ENCODE measurements at places on chromosomes 5 and 9.

GRCh38 chr9:126879288-126879687 lies 18.8 kb downstream of the ZBTB34 start:
- no peak for DNase-seq

DNA sequence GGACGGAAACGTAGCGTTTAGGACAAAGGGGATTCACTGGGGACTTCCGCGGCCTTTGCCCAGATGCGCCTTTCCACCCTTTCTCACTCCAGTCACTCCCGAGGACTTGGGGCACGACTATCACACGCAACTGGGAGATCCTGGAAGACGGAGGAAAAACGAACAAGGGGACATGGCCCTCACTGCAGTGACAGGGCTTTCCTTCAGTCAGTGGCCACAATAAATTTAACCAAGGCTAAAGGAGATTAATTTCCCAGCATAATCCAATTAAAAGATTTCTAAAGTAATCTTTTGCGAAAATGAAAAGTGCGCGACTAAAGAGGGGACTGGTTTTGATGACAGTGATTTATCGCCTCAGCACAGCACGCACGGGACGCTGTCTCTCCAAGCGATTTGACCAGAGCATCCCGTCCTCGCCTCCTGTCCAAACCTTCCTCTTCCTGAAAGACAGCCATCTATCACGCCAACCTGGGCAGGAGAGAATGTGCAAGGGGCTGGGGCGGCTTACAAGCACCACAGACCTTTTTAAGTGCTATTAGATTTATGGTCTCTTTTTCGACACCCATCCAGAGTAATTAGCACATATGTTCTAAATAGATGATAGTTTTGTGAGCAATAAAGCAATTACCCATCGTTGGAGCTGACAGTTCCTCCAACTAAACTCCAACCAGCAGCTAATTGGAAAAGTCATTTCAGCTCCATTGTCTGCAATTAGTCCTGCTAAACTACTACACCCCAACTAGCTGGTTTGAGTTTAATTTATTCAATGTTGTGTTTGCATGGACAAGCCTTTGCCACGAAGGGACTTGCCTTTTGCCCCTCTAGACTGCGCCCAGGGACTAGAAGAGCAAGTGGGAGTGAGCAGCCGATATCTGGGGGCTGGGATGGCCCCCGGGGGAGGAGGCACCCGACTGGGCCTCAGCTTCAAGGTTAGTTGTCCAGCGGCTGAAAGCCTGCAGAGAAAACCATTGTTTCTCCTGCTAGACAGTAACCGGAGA lies 7.4 kb downstream of the NR2F1-AS1 start:
- no peak for DNase-seq

GRCh38 chr5:120779674-120780073 lies 315.6 kb downstream of the PRR16 start:
- DNase-seq = no peak

- no peak for DNase-seq
These were observed 30.7 kb upstream of the TNPO1 start for GRCh38 chr5:72785801-72786200.

- DNase-seq = no peak
These were observed 136.7 kb downstream of the RGS3 start for GRCh38 chr9:113600023-113600823.

- DNase-seq = no peak
These were observed 86.9 kb upstream of the ALDH1B1 start for GRCh38 chr9:38305582-38305981.

GRCh38 chr5:142982821-142983200 lies 212.6 kb downstream of the ARHGAP26 start:
- DNase-seq = no peak
